Activated CD8-positive, alpha-beta T cell treated with anti-CD3 and anti-CD28 coated beads, Interleukin-2, amount 10 ng/mL, durations not matched to agents 7 days and 5 days (primary cell): ENCODE measurements at places on chromosomes 3 and 15. TPM values are rescaled to one million over a fixed set of nuclear protein-coding genes. Genes with fewer than 3 reads are reported as not detected.

GOLGA8M gene
- 7.1 TPM for total RNA-seq

TM6SF1 gene
- 22.1 TPM for total RNA-seq

GOLGA6L7 gene
- total RNA-seq, result not detected

DNA sequence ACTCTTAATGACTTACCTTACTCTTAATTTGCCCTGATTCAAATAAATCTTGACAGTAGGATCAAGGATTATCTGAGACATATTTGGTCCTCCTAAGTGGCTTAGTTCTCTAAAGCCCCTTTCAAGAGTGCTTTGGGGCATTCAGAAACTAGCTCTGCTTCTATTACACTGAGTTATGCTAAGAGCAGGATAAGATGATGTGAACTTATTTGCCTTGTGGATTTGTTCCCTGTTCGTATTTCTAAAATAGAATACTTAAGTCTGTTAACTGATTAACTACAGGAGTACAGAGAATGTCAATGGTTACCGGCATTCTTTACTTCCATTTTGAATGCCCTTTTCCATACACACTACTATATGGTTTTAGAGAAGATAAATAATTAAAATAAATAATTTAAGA is 14.8 kb upstream of the FRMD4B start:
- DNase-seq, result no peak

GRCh38 chr3:131328721-131329120 is 52.9 kb upstream of the NUDT16 start:
- DNase-seq, result no peak

- no peak for DNase-seq
Measured at GRCh38 chr3:99911433-99911832, 93.8 kb downstream of the CMSS1 start.

- no peak for DNase-seq
Measured at GRCh38 chr3:49469037-49469935, 781 bp upstream of the DAG1 start.

DNA sequence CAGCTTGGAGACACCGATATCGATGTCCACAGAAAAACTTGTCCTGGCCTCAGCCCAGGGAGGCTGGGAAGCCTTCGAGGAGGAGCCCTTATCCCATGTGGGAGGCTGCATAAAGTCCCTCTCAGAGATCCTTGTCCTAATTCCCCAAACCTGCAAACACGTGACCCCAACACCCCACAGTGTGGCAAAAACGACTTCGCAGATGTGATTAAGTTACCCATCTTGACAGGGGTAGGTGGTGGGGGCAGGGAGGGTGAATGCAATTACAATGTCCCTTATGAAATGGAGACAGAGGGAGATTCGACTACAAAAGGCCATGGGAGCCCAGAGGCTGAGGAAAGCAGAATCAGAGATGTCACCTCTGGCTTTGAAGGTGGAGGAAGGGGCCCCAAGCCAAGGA is 2.3 kb upstream of the TLR9 start:
- DNase-seq, result no peak

- DNase-seq, result no peak
Measured at GRCh38 chr3:189985948-189986347, 134.7 kb downstream of the P3H2 start.

DNA sequence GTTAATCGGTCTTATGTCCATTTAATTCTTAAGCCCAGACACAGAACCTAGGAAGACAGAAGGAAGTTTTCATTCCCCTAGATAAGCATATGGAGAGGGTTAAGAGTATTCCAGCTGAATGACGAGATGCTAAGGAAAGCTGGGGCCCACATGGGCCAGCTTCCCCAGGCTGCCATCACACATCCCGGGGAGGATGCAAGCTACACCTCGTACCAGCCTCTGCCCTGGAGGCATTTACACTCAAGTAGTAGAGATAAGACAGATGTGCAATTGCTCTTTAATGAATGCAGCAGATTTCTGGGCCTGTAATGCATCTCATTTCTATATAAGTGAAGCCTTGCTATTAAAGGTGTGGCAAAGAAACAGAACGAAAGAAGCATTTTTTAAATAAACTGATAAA is 144.5 kb downstream of the MEX3B start:
- DNase-seq, result no peak

- DNase-seq, result no peak
Measured at GRCh38 chr15:90035095-90035839, 34.1 kb downstream of the ZNF710 start.

GRCh38 chr3:172511783-172512762 is 11.2 kb downstream of the TNFSF10 start:
- peak; percentile 75 for DNase-seq

- DNase-seq, result no peak
Measured at GRCh38 chr3:22366781-22367180, 615.8 kb upstream of the ZNF385D start.

DNA sequence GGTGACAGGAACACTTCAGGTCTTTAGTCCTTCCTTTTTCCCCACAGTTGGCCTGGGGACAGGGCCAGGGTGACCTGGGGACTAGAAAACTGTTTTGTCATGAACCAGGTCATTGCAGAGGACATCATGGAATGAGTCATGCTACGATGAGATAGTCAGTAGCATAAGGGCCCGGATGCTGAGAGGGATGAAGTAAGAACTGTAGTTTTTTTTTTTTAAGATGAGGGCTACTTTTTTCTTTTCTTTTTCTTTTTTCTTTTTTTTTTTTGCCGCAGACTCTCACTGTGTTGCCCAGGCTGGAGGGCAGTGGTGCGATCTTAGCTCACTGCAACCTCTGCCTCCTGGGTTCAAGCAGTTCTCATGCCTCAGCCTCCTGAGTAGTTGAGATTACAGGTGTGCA is 8.0 kb downstream of the MAP2K5 start:
- no peak for DNase-seq

DNA sequence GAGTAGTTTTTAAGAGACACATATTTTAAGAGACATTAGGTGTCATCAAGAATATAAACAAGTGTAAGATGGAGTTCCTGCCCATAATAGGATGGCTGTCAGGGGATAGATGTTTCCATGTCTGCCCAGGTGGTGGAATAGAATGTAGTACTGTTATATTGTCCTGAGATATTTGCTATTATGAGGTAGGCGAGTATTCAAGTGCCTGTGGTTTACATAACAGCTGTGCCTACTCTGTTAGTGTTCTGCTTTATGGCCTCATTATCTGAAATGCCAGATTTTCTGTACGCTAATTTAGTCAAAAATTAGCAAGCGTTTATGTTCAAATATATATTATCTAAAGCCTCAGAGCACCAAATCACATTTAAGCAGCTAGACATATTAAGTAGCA is 360.2 kb upstream of the ROPN1 start:
- DNase-seq, result no peak

- DNase-seq, result no peak
Measured at GRCh38 chr3:169818316-169818715, 5.6 kb upstream of the LRRC34 start.

- DNase-seq, result peak; percentile 68
Measured at GRCh38 chr3:107598926-107599771, 76.4 kb downstream of the BBX start.
